ENCODE measurements at places on chromosomes 2 and 18.

DNA sequence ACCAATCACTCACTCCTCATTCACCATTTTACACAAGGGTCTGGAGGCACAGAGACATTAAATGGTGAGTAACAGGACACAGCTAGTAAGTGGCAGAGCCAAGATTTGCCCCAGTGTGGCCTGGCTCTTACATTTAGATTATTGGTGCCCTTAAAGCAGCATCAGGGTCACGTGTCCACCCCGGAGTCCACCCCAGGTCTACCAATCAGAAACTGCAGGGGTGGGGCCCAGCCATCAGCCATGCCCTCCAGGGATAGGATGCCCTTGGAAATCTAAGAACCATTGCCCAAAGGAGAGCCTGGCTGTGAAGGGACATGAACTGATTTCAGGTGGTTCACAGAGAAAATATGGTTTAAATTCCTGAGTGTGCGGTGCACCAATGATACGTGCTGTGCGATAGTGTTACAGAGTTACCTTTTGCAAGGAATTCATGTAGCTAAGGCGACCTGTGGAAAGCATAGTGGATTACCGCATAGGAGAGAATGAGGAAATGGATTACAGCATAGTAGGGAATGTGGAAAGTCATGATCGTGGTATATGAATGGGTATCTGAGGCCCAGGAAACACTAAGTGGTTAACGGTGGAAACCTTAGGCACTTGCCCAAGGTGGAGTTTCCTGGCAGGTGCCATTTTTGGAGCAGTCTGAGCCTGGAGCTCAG lies 17.8 kb downstream of the IGFBP5 start:
- peak; percentile 17 for DNase-seq

DNA sequence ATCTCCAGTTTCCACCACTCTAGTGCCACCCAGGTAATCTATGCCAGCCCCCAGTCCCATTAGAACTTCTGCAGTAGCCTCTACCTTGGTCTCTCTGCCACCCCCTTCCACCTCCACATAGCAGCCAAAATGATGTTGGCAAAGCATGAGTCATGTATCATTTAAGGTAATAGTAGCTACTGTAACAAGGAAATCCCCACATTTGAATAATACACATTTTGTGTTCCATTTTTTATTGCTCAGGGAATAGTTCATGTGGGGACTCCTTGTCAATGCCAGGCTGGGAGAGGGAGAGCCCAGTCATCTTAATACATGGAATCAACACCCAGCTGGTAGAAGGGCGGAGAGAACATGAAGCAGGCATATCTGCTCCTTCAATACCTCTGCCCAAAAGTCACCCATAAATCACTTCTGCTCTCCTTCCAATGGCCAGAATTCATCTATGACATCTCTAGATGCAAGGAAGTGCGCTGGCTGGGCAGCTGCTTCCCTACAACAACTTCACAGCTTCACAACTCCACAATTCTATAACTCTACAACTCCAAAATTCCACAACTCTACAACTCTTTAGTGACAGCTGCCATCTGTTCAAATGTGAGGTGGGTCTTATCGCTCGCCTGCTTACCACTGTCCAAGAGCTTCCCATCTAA lies 70.6 kb upstream of the GLS start:
- no peak for DNase-seq

GRCh38 chr2:126586317-126586716 lies 69.6 kb upstream of the GYPC start:
- no peak for DNase-seq

DNA sequence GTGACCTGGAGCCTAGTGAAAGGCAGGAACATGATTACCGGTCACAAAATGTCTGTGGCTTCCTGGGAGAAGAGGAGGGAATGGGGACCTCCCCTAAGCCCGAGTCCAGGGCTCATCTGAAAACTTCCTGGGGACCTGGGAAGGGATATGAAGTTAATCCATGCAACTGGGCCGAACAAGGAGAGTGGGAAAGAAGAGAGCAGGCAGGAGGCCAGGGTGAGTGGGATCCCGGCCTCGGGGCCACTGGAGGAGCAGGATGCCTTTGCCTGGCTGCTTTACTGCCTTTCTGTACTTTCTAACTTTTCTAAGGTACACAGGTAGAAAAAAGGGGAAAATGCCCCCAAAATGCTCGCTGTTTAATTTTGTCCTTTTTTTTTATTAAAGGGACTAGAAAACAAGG lies 43.4 kb upstream of the MAL start:
- DNase-seq: no peak

- DNase-seq: peak; percentile 70
Measured at GRCh38 chr2:66596256-66596655, 161.3 kb downstream of the MEIS1 start.
